Midbrain (tissue), 1 donor: ENCODE measurements at places on chromosomes 7 and 10.

- no peak for DNase-seq
Measured at GRCh38 chr10:47190301-47190700, 109.7 kb upstream of the GDF10 start.

DNA sequence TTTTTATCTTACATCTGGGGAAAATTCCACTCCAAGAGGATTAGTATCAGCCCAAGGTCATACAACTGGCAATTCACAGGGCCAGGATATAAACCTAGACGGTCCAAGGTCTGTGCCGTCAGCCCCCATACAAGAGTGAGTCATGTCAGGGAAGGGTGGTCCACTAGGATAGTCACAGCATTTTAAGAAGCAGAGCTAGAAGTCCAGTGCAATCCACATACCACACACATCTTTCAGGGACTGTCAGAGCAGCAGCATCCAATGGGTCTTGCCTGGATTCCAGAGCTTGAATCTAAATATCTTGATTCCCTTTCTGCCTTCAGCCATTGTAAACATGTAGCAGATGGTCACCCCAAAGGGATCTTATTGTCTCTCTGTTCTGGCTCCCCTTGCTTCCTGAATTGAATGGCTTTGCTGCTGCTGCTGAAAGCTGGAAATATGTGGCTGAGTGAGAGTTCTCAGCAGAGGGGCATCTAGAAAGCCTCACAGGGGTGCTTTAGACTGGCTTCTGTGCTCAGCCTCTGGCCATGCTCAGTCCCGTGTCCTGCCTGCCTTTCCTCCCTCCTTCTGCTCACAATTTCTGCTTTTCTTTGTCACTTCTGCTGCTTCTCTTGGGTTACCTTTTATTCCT, 9.9 kb upstream of the OR6V1 start:
- no peak for DNase-seq

DNA sequence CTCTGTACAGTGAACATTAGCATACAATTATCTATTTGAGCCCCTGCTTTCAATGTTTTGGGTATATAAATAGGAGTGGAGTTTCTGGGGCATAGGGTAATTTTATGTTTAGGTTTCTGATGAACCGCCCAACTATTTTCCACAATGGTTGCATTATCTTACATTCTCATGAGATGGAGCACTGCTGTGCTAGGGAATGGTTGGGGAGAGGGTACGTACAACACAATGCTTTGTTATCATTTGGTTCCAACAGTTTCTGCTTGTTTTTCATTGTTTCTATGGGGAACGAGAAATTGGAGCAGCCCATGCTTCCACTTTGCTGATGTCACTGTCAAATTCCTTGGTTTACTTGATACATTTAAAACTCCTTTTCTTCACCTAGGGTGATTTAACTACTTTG, 1115.3 kb downstream of the REEP3 start:
- peak; percentile 84 for DNase-seq

DNA sequence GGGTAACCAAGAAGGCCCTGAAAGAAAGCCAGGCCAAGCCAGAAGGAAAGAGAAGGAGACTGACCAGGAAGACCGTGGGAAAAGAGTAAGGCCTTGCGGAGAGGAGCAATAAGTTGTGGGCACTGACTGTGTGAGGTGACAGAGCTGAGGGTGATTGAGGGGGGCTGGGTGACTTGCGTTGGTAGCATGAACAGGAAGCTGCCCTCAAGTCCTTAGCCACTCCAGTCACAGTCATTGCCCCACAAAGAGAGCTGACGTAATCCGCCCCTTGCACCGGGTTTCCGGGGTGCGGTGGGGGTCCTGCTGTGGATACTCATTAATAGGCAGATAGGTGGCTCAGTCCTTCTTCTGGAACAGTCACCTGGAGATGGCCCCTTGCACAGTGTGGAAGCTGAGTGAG, 16.1 kb upstream of the DMBT1 start:
- no peak for DNase-seq
